ENCODE measurements at places on chromosomes 13 and 19. TPM values are rescaled to one million over a fixed set of nuclear protein-coding genes. Genes with fewer than 3 reads are reported as not detected.

Gene UBE2L5
- not detected for total RNA-seq

Gene GTF2F1
- 77.4 TPM for total RNA-seq

Gene KIR3DL2
- total RNA-seq, result not detected

Gene TRPC4
- not detected for total RNA-seq

Gene ZNF235
- total RNA-seq, result 9.5 TPM

Gene CALR3
- total RNA-seq, result 0.32 TPM

Gene STX10
- total RNA-seq, result 19.3 TPM

Gene PLPPR3
- total RNA-seq, result 5.1 TPM

Gene LAIR1
- not detected for total RNA-seq

Gene PLIN5
- 0.84 TPM for total RNA-seq

GRCh38 chr13:27533155-27533643 is 82.8 kb upstream of the MTIF3 start:
- peak; percentile 72 for DNase-seq

DNA sequence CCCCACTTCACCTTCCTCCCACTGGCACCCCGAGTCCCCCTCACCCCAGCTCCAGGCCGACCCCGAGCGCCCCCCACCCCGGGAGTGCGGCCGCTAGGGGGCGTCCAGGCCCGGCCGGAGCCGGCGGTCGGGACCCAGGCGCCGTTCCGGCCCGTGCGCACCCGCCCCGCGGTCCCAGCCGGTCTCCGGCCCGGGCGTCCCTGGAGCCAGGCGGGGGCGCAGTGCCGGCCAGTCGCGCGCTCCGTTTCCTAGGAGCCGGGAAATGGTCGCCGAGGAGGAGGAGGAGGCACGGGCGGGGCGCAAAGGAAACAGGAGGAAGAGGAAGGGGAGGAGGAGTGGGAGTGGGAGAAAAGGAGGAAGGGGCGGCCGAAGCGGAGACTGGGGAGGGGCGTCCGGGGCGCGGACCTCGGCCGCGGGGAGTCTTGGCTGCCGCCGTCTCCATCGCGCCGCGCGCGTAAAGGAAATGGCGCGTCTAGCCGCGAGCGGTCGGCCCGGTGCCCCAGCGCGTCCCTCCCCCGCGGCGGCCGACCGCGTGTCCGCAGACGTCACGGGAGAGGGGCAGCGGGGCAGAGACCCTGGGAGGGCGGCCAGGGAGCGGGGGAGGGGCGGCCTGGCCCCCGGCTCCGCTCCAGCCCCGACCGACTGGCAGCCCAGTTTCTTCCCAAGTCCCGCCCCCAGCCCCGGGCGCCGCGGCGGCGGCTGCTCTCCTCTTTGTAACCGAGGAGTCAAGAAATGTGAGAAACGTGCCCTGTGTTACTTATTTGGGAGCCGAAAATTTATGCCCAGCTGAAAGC is 1.1 kb upstream of the KCTD15 start:
- peak; percentile 95 for DNase-seq

GRCh38 chr19:30076101-30076551 is 134.1 kb downstream of the URI1 start:
- peak; percentile 17 for DNase-seq

DNA sequence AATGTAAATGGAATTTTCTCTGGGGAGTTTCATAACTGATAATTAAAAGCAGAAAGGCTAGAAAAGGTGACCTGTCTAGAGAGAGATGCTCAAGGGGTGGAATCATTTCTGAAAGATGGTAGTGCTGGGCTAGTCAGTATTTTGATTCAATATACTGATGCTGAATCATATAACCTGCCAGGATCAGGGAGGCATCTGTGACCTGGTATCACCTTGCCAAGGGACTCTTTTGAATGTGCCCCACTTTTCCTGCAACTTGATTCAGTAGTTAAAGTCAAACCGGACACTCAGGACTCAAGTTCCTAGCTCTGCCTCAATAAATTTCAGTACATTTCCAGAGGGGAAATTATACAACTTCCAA is 15.8 kb downstream of the LCP1 start:
- no peak for DNase-seq

DNA sequence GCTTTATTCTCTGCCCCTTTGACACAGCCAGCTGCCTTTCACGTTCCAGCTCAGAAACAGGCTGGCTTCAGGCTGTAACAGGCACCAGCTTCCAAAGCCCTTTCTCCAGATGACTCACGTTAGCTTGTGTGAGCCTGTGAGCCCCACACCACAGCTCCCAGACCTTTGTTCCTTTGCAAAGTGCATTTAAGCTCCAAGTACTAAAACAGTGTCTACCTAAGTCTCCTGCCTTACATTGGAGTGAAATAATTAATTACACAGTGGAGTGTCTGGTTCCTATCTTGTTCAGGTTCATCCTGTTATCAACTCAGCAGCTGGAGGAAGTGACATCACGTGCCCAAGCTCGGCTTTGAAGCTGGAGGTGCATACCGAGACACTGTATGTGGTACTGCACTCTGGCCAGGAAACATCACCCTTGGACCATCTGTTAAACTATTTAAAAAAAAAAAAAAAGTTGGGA is 475.8 kb downstream of the FOXO1 start:
- peak; percentile 60 for DNase-seq

DNA sequence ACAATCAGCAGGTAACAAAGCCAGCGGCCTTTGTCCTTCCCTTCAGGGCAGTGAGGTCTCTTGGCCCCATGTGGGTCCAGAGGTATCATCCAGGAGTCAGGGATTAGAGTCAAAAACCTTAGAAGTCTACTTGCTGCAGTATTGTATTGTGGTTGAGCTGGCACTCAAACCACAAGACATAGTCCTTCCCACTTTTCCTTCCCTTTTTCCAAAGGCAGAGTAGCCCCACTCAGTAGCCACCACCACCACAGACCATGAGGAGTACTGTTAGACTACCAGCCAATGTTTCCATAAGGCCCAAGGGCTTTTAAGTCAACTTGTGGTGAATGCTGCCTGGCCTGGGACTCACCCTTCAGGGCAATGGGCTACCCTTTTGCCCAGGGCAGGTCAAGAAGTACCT is 27.1 kb upstream of the CCNA1 start:
- no peak for DNase-seq

DNA sequence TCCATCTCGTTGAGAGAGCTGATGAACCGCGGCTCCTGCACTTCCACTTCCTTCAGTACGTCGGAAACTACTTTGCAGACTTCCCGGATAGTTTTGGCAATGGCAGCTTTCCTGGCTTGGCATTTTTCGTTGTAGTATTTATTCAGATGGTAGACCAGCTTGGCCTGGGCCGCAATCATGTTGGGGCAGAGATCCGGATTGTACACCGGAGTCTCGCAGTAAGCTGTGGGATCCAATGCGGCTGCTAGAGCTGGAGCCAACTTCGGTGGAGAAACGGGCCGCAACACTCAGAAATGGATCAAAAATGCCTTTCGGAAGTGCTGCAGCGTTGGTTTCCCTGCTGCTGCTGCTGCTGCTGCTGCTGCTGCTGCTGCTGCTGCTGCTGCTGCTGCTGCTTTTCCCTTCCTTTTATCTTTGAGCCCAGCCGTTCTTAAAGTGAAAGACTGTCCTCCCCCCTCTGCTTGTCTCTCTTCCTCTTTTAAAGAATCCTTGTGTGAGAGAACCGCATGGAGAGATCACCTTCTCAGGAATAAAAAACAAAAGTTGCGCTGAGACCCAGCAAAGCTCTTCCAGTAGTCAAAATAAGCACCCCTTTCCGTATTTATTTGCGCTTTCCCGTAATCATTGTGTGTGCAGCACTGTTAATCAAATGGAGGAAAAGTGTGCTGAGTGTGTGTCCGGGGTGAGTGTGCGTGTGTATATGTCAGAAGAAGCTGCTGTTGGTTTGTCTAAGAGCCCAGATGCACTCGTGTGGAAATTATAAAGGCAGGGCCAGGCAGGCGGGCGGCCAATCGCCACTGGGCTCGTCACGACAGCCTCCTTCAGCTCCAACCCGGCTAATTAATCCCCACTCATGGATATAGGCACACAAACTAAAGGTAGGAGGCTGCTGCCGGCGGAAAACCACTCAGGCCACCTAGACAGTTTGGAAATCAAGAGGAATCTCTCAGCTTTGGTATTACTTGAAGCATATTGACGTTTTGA is at the start of gene MAB21L1:
MAB21L1 (minus strand) TSS at position 730 of the 984 bp plus-strand sequence; CDS start at position 179, 551 bp downstream.
- no peak for DNase-seq

GRCh38 chr19:14775869-14776586 is 2.3 kb downstream of the ADGRE2 start:
- no peak for DNase-seq

- DNase-seq, result no peak
Measured at GRCh38 chr19:18273561-18274218, 562 bp downstream of the IQCN start.

- DNase-seq, result no peak
Measured at GRCh38 chr13:44312834-44313551, 60.6 kb upstream of the SERP2 start.

DNA sequence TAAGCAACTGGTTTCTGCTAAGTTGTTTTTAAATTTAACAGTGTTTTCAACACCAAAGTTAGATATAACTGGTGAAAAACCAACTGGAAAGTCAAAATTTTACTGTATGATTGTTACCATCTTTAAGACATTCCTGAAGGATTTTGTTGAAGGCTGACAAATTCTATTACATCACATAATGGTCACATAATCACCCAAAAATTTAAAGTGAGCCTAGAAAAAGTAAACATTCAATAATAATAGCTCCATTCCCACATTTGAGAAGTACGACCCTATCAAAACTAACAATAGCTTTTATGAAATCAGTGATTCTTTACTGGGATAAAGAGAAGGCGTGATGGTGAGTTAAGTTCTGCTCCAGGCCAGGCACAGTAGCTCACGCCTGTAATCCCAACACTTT is 51.6 kb downstream of the USP12 start:
- DNase-seq, result no peak

- no peak for DNase-seq
Measured at GRCh38 chr13:59641261-59641660, 522.5 kb downstream of the DIAPH3 start.

DNA sequence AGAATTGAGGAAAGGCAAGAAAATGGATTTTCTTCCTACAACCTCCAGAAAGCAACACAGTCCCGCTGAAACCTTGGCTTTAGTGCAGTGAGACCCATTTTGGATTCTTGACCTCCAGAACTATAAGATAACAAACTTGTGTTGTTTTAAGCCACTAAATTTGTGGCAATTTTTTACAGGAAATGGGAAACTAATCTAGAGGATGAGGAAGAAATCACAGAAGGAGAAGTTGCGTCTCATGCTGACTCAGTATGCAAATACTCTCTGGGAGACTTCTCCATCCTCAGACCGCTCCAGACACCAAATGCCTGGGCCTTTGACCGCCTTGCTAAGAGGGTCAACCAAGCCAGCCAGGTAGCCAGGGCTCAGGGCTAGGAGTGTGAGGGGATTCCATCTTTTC is 13.1 kb upstream of the CEACAM16 start:
- no peak for DNase-seq

- DNase-seq, result no peak
Measured at GRCh38 chr13:35514061-35514477, 37.6 kb upstream of the MAB21L1 start.

- no peak for DNase-seq
Measured at GRCh38 chr19:55613396-55613795, 7.9 kb downstream of the ZNF865 start.

- no peak for DNase-seq
Measured at GRCh38 chr13:33139780-33140535, 123.7 kb downstream of the KL start.

GRCh38 chr13:48258430-48258829 is 25.4 kb downstream of the ITM2B start:
- DNase-seq, result no peak

DNA sequence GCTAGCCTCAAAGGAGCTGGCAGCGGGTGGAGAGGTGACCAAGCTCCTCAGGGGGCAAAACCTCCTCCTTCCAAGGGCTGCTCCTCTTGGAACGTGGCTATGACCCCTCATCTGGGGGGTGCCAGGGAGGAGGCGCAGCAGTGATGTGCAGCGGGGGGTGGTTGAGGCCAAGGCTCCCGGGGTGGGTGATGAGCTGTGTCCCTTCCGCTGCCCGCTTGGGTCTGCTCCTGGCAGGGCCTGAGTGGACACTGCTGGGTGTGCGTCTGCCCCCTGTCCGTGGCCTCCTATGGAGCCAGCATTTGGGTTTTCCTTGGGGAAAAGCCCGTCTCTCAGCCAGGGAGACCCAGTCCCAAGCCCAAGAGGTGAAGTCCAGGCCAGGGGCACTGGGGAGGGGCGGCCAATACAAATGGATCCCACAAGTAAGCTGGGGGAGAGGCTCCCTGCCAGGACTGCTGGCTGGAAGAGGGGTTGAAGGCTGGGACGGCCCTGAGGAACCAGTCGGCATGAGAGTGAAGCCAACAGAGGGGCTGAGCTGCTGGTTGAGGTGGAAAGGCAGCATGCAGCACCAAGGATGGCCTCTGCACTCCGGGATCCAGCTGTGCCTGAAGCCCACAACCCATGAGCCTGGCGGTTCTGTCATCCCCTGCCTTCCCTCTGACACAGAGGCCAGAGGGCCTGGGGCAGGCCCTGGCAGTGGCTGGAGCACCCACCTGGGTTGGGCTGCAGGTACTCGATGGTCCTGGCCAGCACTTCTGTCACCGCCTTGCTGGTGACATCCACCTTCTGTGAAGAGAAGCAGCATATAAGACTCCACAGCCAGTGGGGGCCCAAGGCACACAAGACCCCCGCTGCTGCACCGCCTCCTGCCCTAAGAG is 22.7 kb downstream of the MPND start:
- no peak for DNase-seq

DNA sequence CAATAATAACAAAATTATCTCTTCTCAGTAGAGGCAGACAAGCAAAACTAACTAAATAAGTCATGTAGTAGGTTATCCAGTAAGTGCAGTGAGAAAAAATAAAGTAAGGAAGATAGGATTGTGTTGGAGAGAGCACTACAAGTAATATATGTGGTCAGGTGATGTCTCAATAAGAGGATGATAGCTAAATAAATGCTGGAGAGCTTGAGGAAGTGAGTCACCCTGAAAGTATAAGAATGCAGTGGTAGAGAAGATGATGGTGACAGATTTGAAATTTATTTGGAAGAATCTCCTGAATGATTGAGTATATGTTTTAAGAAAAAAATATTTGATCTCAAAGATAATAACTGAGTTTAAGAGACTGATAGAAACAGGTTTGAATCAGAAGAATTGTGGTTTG is 152.2 kb upstream of the PRR20A start:
- DNase-seq, result no peak

DNA sequence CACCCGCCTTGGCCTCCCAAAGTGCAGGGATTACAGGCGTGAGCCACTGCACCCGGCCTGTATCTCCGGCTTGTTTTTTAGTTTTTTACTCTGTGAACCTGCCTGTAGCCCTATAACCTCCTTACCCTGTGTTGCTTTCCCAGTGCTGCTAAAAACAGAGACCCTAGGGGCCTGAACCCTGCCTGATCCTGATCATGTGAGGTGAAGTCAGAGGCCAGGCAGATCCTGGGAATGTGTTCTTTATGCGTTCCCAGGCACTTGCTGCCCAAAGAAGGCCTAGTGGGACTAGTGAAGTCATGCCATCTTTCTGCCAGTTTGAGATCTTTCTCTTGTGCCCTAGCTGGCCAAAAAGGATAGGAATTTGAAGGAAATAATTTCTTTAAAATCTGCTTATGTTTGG is 4.6 kb downstream of the UBA2 start:
- DNase-seq, result no peak

DNA sequence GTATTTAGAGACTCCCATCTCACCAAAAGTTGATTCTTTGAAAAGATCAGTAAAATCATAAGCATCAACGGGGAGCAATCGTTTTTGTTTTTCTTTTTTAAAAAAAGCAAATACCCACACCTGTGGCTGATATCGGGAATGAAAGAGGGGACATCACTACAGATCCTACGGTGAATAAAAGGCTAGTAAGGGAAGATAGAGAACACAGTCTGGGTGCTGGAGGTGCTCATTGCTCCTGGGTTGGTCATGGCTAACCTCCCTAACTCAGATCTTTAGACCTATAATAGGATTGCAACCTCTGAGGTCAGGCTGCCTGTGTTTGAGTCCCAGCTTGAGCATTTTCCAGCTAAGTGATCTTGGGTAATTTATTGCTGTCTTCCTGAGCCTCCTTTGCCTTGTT is 1.1 kb downstream of the EHD2 start:
- no peak for DNase-seq

- DNase-seq, result no peak
Measured at GRCh38 chr13:50244355-50244712, 229.1 kb downstream of the KCNRG start.
